Activated T-cell treated with anti-CD3 and anti-CD28 coated beads, Interleukin-2, amount 50 U/mL, for 24 hours (primary cell): ENCODE measurements at places on chromosomes 12 and 14.

GRCh38 chr12:54983536-54984101 lies 943 bp downstream of the TESPA1 start:
- DNase-seq = peak; percentile 55

GRCh38 chr12:29066011-29066588 lies 83.0 kb upstream of the FAR2 start:
- no peak for DNase-seq

DNA sequence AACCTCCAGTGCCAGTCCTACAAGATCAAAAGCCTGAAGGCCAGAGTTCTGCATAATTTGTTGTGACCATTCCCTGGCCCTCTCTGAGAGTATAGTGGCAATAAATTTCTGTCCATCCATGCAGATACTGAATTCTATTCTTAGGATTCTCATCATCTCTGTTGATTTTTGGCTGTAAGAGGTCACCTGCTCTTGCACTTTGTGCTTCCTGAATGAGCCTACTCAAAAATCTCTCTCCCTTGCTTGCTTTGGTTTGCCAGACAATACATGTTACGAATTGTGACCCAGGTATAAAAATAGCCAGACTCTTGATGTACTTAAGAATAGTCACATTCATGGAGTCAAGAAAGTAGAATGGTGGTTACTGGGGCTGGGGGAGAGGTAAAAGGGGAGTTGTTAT lies 16.7 kb downstream of the ZNF664 start:
- no peak for DNase-seq

DNA sequence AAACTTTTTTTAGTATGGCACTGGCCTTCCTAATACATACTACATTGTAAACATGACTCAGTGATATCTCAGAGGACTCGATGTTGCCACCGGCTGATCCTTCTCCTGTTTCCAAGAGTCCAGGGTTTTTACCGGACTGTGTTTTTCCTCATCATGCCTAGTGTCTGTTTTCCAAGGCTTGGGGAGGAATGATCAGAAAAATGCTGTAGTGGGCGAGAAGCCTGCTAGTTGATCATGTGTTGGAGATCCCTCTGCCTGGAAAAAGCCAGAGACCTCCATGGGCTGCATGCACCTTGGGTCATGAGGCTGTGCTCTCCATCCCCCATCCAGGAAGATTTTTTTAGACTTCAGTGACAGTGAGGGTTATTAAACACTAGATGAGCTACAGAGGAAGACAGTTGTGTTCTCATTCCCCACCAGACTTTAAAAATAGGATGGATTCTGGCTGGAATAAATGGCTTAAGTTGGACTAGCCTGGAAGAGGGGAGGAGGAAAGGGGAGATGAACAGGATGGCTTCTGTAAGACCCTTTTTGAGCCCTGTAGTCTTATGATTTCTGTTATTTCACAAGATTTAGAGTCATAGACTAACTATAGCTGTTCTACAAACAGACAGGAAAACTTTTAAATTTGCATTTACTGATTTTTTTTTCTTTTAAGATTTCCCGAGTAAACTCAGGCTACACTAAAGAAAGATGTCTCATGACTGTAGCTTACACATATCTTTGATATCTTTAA lies 145.7 kb downstream of the SAMD4A start:
- DNase-seq = no peak

DNA sequence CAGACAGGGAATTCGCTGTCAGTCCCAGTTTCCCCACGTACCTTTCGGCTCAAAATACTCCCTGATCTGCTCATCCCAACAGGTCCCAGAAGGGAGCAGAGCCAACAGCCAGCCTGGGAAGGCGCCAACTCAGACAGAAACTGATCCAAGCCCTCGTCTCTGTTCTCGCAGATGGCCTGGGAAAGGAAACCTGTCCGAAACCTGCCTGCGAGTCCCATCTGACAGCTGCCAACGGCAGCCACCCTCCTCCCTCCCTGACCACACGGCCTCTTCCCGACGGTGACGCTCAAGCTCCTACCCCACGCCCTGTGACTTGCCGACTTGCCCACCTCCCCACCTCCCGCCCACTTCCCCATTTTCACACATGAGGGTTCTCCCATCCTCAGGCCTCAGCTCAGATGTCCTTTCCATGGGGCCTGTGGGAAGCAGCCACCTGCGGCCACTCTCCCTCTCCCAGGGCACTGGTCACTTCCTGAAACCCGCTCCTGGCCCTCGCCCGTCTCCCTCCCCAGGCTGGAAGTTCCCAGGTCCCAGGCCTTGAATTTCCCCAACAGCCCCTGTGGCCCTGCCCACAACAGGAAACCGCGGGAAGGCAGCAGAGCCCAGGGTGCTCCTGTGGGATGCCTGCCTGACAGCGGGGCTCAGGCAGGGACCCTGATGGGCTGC lies 60.9 kb upstream of the FBRSL1 start:
- no peak for DNase-seq

- peak; percentile 56 for DNase-seq
These were observed 83.2 kb downstream of the SPPL3 start for GRCh38 chr12:120820884-120821510.

- no peak for DNase-seq
These were observed 113.8 kb downstream of the RERGL start for GRCh38 chr12:17976202-17976601.

GRCh38 chr12:44889162-44889561 lies 13.0 kb upstream of the NELL2 start:
- no peak for DNase-seq

DNA sequence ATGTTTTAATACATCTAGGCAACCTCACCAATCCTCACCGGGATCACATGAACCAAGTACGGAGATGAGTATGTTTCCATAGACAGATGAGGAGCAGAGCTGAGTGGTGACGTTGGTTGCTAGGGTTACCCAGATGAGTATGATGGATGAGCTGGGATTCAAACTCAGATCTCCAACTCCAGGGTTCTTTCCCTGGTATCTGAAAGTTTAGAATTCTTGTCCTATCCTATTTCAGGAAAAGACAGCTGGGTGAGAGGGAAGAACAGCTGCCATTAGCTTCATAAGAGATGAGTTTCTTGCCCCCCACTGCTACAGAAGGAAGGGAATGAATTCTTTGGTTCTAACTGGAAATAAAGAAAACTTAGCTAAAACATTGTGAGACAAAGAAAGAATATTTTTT lies 728.9 kb upstream of the TBX3 start:
- no peak for DNase-seq

DNA sequence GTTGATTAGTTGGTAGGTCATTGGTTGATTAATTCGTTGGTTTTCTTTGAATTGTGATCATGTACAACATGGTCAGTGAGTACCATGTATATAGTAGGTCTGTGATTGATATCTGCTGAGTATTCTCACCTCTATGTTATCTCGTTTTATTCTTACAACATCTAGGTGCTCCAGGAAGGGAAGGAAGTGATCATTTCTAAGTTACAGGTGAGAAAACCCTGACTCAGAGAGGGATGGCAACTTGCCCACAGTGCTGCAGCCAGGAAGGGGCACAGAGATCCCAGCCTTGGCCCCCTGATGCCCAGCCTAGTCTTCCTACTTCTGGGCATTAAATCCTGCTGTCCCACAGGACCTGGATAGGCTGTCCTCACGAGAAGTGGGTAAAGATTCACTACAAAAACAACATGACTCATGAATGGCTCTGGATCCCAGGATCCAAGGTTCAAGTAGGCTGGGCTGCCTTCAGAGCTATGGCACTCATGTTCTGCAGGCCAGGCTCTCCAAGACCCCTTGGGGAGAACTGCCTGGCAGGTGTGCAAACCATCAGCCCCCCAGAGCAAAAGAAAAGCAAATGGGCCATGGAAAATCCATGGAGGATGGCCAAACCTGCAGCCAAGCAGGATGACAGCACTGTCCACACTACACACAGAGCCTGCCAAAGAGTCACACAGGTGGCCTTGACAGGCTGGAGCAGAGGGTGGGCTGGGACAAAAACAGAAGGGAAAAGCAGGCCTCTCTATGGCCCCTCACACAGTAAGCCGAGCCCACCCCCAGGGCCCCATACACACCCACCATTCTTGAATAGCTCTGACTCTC lies 146.2 kb downstream of the BCL11B start:
- peak; percentile 19 for DNase-seq

- no peak for DNase-seq
These were observed 7.5 kb downstream of the NTF3 start for GRCh38 chr12:5439371-5439771.

GRCh38 chr12:47894652-47895051 lies 10.1 kb downstream of the VDR start:
- DNase-seq = no peak
